ENCODE measurements at places on chromosomes 3 and 15.

DNA sequence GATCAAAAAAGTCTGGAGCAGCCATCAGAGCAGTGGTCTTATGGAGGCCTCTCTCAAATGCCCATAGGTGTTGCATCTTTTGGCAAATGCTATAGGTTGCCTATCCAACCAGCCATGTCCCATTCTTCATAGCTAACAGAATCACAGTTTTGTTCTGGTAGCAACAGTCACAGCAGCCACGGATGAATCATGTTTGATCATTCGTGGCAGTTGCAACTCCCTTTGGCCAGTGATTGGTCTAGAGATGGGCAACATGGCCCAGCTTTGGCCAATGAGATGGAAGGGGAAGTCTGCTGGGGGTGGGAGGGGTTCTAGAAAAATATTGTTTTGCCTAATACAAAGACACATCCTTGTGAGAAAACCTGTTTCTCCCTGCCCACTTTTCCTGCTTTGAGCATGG is 50.3 kb upstream of the PPP2R3A start:
- DNase-seq = no peak

DNA sequence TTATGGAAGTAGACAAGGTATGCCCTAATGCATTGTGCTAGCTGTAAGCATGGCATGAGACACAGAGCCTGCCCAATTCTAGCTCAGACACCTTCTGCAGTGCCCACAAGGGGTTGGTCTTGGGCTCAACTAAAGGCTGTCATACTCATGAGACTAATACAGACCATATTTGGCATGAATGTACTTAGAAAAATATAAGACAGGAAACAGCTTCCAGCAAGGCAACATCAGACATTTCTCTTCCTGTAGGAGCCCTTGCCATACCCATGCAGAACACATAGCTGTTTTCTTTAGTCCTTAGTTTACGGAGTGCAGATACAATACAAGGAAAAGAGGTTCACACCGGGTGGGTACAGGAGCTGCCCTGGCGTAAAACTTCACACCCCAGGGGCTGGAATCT is 30.5 kb upstream of the NR1I2 start:
- DNase-seq = no peak

DNA sequence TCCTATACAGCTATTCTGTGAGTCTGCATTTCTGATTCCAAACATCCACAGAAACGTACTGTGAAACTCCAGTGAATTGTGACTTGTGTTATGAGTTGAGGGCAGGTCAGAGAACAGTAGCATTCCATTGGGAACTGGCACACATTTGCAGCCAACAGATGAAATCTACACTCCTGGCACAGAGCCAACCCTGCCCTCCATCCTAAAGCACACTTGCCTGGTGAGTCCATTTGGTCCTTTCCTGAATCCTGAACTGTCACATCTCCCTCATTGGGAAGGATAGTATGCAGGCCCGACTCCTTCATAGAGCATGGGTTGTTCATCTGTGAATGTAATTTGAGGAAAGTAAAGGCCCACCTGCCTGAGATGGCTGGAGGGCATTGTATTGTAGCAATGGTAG is 314.3 kb upstream of the RASGRP1 start:
- no peak for DNase-seq

- DNase-seq = peak; percentile 62
Measured at GRCh38 chr3:189132231-189132671, 39.5 kb upstream of the TPRG1 start.

GRCh38 chr15:60074181-60074885 is 70.2 kb downstream of the FOXB1 start:
- no peak for DNase-seq

Measured in activated CD8-positive, alpha-beta memory T cell treated with anti-CD3 and anti-CD28 coated beads for 4 hours (primary cell).